ENCODE measurements at places on chromosomes 7 and 10.
A peak's percentile ranks its signal among the peaks of the same experiment; 100 is the strongest.

DNA sequence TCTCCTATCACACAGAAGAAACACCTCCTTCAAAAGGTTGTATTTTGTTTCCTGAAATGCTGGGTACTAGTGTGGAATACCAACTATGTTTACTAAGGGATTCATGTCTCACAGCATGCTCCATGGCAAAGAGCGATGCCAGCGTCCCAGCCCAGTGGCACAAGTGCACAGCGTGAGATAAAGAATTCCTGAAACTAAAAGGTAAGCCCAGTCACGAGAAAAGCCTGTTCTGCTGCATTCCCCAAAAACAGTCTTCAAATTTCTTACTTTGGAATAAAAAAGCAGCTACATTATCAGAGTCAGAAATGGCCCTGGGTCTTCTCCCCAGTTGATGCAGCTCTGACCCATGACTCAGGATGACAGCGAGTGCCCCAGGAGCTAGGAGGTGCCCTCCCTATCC, 53.1 kb upstream of the DDC start:
- DNase-seq: peak; percentile 24

DNA sequence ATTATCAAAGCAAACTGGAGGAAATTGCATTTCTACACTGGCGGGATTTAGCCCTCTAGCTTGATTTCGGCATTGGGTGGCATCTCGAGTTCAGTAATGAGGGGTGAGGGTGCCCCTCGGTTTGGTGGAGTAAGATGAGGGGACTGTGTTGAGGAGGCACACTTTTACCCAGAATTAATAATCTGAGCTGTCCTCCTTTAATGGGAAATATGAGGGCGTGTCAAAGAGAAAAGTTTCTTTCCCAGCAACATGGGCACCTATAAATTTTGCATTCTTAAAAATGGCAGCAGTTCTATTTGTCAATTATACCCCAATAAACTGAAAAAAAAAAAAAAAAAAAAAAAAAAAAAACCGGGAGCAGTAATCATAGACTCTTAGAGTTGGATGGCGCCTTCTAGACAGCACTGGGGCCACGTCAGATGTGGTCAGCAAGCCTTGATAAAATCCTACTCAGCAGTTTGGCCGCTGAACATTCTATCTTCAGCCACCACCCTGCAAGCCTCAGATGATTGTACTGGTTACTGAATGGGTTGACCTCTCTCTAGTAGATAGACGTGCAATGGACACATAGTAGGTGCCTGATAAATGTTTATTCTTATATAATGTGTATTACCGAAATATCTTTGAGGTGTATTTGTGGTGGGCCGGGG, 931 bp downstream of the PAPSS2 start:
- no peak for DNase-seq

- DNase-seq: no peak
These were observed 297.8 kb downstream of the CNTNAP2 start for GRCh38 chr7:146414373-146414772.

DNA sequence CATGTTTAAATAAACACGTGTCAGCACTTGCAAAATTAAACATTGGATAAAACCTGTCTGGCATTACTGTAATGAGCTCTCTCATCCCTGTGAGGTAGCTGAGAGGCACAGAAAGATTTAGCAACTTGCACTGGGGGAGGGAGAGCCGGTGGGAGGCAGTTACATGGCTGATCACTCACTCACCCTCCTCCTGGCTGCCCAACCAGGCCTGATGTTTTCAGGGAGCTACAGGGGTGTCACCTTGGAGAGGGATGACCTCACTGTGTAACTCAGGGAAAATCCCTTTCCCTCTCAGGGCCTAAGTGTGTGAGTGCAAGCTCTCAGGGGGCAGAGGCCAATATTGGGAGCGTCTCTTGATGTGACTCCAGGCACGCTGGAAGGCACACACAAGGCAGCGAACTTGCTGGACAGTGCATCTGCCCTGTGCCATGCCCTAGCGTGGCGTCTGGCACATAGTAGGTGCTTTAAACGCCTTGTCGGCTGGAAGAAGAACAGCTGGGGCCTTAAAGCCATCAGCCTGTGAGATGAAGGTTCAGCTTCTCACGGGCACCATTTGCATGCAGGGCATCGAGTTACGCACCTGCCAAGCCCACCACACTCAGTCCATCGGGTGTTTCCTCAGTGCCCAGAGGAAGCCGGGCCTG, 51.1 kb downstream of the ELFN1 start:
- no peak for DNase-seq

DNA sequence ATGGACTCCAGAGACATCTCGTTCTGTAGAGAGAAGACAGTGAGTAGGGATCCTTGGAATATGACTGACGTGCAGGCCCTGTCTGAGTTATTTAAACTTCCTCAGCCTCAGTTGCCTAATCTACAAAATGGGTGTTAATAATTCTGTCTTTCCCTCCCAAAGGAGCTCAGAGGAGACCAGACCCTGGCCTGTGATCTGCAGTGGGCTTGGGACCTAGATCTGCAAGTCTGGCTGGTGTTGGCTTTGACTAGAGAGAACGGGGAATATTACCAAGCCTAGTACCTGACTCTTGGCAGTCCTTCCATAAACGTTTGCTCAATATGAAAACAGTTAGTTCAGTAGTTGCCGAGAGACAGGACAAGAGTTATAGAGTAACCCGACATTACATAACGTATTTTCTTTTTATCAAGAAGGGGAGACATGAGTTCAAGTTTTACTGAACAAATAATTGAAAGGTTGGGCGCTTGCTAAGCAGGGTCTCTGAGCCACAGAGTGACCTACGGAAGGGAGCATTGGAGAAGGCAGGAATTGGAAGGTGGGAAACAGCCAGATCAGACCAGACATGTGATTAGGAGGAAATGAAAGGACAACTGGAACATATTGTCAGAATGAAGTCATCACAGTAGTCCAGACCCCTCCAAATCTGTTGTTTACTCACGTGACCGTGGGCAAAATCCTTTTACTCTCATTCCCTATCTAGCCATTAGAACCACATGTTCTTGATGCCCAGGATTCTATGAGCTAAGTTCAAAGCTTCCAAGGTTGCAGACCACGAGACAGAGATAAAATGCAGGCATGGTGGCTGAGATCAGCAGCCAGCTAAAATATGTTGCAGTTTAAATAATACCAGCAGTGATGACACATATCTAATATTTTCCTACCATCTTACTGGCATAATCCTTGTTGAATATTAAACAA, 10.9 kb upstream of the CYP3A4 start:
- no peak for DNase-seq

DNA sequence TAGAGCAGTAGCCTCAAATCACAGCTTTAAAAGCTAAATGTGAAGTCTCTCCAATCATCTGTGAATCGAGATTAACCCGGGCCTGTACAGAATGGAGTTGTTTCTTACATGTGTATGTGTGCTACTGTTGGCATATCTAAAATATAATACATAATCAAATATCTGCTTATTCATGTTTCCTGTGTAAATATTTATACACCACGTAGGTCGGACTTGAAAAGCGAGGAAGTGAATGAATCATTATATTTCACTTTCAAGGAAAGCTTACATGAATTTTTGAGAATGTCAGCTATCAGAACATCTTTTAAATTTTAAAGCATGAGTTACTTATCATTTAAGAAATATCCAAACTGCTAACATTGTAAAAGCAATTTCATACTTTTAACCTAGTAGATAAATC, 233.3 kb downstream of the SLC25A13 start:
- no peak for DNase-seq

GRCh38 chr7:54111814-54112511, 430.2 kb upstream of the VSTM2A start:
- DNase-seq: no peak

- DNase-seq: no peak
These were observed 48.9 kb downstream of the KIFBP start for GRCh38 chr10:69037489-69037888.

DNA sequence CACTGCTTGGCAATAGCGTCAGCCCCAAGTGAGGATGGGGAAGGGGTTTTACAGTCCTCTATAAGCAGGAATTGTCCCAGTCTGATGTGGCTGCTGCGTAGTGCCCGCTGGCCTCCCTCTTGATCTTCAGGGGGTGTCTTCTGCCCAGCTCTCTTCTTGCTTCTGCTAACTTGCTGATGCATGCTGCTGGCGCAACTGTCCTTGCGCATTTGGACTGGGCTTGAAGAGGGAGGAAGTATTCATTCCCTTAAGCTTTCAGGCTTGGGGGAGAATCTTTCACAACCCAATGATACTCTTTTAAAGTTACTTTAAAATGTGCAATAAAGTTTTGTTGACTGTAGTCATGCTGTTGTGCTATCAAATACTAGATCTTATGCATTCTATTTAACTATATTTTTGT, 10.3 kb downstream of the GALNT11 start:
- DNase-seq: no peak

- DNase-seq: no peak
These were observed 233.4 kb downstream of the PTN start for GRCh38 chr7:137110091-137110509.

- DNase-seq: no peak
These were observed 130.5 kb downstream of the PCLO start for GRCh38 chr7:83032195-83032594.

DNA sequence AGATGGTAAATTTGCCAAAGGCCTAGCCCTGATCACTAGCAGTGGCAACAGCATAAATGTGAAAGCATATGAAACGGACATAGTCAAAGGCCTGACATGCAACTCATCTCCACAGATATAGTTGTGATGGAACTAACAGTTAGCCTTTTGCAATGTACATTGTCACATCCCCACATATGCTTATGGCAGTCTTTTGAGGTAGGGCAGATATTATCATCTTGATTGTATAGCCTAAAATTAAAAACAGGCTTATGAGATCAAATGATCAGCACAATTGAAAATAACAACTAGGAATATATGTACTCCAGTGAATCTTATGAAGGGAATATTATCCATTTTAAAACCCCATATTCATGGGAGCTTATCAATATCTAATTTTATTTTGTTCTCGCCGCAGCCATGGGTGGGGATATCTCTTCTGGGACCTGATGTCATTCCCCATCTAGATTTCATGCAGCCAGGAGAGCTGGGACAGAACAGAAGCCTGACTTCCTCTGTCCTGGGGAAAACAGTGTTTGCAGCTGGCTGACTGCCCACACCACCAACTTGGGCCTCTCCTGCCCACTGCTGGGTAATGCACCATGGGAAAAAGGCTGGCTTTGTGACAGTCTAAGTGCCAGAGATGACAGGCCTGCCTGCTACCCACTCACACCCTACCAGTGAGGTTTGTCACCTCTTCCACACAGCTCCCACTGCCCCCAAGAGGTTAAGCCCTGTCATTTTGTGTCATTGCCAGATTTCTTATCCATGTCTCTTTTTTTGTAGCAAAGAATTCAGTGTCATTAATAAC, 180.2 kb upstream of the FZD1 start:
- no peak for DNase-seq

DNA sequence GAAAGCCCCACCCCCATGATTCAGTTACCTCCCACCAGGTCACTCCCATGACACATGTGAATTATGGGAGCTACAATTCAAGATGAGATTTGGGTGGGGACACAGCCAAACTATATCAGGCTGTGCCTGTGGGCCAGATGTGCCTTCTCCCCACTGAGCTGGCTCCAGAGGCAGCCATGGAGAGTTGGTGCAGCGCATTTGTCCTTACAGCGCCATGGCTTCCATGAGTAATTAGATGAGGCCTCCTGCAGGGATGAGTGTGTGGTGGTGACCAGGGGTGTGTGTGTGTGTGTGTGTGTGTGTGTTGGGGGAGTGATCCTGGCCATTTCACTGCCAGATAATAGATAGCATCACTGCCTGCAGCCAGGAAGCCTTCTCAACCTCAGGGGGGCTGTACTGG, 94.6 kb downstream of the FANK1 start:
- no peak for DNase-seq

- no peak for DNase-seq
These were observed 210.5 kb downstream of the CHCHD3 start for GRCh38 chr7:132871419-132871818.

- no peak for DNase-seq
These were observed 40.0 kb upstream of the PAPSS2 start for GRCh38 chr10:87619705-87620104.

GRCh38 chr7:121163699-121164098, 165.1 kb upstream of the WNT16 start:
- no peak for DNase-seq

DNA sequence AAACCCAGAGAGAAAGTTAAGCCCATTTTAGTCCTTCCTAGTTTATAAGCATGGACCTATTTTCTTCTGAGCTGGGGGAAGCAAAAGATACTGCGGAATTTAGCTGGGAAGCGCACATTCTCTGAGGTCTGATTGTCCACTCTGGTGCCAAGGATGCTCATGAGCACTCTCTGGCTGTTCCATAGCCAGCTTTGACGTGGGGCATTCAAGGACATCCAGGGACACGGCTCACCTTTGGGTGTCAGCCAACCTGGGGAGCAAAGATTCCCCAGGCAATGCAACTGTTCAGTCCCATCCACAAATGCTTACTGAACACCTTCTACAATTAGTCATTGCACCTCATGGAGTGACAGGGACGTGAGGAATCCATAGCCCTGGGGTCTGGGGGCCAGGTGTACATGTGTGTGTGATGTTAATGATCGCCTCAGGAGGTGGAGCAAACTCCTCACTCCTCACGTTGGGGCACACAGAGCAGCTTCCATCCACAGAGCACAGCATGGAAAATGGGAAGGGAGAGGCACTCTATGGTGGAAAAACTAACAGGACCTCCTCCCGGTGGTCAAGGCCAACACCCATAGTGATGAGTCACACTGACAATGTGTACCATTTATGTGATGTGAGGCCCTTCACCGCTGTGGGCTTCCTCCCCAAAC, 67.5 kb upstream of the IGFBP3 start:
- DNase-seq: no peak

DNA sequence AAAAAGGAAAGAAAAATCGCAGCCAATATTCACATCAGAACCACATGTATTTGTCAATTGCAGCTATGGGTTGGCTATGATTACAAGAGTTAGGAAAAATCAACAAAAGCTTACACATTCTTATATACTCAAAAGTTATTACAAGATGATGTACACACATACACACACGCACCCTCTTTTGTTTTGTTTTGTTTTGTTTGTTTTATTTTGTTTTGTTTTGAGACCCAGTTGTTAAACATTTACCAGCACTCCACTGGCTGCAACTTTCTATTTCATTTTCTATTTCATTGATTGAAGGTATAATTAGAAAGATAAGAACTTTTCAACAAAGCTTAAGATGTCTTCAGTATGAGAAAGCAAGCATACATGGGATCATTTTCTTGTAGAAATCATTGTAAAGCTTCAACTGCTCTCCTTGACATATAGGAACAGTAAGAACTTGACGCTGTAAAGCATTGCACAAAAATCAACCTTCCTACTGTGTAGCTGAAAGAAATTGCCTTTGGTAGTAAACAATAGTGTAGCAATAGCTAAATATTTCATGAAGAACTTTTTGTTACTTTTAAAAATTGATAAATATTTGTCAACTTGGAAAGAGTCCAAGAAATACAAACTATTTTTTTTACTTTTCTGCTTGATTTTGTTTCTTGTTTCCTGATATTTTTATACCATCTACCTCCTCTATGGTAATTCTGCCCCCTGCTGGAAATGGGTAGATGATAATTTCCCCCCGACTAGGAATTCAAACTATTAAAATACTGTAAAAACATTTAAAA, 205.9 kb downstream of the MBL2 start:
- peak; percentile 8 for DNase-seq
